ENCODE measurements at places on chromosomes 3 and 15.

DNA sequence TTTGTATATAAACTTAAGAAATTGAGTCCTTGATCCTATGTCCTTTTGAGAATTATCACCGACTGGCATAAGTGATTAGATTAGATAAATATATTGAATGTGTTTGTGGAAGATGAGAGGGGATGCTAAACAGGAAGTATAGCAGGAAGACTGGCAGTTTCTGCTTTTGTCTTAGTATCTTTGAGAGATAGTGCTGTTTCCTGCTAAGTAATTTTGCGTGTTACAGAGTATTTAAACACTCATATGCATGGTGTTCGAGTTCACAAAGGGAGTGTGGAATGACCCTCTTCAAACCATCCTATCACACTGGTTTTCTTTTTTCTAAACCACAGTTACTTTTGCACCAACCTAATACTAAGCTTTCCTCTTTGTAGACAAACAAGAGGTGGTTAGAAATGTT, 106.0 kb downstream of the KLHL25 start:
- no peak for DNase-seq

- no peak for DNase-seq
Measured at GRCh38 chr3:27010834-27011233, 358.3 kb downstream of the NEK10 start.

DNA sequence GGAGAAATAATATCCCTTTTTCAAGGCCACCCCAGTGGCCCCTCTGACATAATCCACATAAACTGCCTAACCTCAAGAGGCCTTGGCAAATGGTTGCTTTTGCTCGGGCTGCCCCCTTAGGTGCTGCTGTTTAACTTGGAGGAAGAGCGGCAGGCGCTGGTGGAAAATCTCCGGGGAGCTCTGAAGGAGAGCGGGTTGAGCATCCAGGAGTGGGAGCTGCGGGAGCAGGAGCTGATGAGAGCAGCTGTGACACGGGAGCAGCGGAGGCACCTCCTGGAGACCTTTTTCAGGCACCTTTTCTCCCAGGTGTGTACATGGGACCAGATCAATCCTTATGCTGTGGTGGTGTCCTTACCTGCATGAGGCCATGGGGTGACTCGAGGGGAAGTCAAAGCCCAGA, 15.0 kb downstream of the DUOX1 start:
- no peak for DNase-seq

GRCh38 chr15:42150219-42150970, 6.0 kb downstream of the PLA2G4F start:
- peak; percentile 21 for DNase-seq

DNA sequence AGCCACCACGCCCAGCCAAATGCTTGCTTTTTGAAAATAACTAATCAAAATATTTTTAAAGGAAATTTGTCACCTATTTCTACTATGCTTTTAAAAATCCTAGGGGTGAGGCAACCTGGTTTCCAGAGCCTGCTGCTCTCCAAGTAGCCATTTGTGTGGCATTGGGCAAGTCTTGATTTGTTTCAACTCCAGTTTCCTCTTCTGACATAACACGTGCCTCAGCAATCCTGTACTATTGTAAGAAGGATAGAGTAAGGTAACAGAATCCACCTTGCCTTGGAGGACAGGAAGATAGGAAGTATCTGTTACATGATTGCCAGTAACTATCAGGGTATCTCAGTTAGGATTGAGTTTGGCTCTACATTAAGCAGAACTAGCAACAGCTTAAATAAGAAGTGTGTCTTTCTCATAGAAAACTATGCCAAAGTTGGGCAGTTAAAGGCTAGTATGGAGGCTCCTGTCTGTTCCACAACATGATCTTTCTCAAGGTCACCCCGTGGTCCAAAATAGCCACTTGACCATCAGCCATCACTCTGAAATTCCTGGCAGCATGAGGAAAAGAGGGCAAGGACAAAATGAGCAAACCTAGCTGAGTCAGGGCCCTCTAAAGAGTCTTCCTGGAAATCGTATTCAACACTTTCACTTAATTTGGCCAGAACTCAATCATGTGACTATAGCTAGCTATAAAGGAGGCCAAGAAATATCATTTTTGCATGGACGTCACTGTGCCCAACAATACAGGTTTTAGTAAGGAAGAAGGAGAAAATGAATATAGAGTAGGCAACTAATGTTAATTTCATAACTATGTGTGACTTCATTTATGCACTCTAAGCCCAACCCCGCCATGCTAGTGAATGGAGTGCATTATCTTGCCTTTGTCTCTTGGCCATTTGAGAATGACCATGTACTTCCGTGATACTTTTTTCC, 66.1 kb downstream of the HMG20A start:
- DNase-seq = no peak

Measured in dorsolateral prefrontal cortex (tissue), 122 donors.